ENCODE measurements at places on chromosomes 12 and 14.

- DNase-seq = peak; percentile 35
These were observed 69.2 kb downstream of the SLC25A47 start for GRCh38 chr14:100392356-100392755.

DNA sequence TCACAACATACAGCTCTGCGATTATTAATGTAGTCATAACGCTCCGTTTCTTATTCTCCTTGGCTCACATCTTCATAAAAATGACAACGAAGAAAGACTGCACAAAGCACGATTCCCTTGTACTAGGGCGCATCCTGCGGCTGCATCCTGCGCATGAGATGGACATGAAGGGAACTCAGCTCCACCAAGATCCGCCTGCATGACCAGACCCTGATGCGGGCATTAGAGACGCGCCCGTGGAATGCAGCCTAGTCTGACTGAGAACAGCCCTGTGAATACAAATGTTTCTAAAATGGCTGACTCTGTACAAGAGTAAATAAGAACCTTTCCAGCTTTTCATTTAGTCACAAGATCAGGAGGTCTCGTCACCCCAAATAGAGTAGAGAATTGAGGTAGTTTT, 422.2 kb downstream of the NOVA1 start:
- DNase-seq = no peak

GRCh38 chr12:28782812-28783211, 366.3 kb upstream of the FAR2 start:
- DNase-seq = no peak

DNA sequence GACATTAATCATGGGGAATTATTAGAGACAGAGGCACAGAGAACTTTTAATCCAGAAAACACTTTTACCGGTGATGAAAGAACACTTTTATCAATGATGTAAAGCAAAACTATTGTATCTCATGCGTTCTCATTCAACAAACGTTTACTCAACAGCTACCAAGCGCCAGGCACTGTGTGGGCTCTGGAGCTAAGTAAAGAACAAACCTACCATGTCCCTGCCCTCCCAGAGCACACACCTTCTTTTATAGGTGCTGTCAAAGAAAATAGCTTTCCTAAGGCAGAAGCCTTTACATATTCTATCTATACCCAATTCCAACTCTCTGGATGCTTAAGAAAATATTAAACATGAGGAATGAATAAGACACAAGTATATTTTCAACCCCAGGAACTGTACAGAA, 91.1 kb downstream of the FOXN3 start:
- DNase-seq = no peak

DNA sequence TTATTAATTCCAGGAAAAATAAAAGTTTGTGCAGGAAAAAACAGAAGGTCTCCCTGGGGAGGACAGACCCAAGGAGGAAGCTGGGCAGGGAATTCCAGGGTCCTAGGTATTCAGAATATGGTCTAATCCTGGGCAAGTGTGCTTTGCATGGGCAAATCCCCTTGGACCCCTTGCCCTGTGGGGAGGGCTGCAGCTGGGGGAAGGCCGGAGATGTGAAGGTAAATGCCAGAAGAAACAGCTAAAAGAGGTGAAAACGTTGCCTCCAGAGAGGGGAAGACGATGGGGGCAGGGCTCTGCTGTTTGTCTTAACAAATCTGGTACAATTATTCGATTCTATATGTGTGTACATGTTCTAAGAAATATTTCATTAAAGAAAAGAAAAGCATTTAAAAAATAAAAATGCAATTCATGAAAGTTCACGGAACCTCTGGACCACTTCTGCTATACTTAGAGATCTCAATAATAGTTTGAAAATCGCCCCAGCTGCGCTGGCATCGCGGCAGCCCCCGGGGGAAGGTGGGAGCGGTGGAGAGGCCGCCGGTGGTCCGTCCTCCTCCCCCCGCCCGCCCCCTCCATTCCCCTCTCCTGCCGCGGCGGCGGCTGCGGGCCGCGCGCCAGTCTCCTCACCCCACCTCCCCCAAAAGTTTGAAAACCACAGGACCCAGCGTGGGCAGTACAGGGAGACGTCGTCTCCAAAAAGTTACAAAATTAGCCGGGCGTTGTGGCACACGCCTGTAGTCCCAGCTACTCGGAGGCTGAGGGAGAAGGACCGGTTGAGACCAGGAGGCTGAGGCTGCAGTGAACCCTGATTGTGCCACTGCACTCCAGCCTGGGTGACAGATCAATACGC, 1.5 kb upstream of the PRPF40B start:
- no peak for DNase-seq

All from AG08395 (cell line).